KBM-7 (cell line): ENCODE measurements at places on chromosomes 16 and 17.
A peak's percentile ranks its signal among the peaks of the same experiment; 100 is the strongest.

DNA sequence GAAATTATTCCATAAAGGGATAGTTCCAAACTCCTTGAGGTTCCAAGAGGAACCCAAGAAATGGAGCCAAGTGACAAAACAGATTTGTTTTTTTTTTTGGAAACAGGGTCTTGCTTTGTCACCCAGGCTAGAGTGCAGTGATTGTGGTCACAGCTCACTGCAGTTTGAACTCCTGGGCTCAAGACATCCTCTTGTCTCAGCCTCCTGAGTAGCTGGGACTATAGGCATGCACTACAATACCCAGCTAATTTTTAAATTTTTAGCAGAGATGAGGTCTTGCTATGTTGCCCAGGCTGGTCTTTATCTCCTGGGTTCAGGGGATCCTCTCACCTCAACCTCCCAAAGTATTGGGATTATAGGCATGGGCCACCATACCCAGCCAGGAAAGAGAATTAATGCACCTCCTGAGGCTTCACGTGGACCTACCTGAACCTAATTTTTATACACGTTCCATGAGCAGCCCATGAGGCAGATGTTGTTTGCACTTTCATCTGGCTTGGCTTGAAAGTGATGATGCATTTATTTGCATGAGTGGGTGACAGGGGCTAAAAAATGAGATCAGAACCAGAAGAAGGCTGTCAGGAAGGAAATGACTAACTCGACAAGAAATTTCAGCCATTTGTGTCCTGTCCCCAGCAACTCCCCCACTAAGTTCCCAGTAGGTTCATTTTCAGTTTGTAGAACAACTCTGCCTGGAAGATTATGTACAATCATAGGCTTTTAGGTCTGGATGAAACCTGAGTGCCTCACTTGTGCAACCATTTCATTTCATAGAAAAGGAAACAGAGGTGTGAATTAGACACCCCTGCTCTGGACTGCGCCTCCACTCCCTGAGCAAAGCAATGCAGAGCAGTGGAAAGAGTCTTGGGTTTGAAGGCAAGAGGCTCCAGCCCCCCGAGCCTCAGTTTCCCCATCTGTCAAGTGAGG lies 10.3 kb upstream of the IRF8 start:
- DNase-seq, result peak; percentile 63

GRCh38 chr17:29771546-29771945 lies 148.8 kb upstream of the CORO6 start:
- no peak for DNase-seq

- DNase-seq, result no peak
Measured at GRCh38 chr16:76818606-76819181, 372.3 kb upstream of the MON1B start.

DNA sequence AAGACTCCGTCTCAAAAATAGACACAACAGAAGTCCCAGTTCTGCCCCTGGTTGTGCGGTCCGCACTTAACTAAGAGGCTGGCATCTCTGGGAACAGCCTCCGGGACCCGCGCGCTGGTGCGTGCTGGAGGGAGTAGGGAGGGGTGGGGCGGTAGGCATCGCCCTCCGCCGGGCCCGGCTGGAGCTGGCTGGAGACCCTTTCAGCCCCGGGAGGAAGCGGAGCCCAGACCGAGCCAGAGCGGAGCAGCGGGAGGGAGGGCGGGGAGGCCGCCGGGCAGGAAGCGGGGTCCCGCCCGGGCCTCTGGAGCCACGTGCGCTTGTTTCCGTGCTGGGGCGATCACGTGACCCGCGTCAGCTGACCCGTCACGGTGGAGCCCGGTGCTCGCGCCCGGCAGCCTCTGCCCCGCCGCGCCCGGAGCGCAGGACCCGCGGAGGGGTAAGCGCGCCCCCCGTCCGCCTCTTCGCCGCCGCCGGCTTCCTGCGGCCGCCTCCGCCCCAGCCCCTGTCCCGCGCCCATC lies at the start of gene WDR81:
Gene WDR81 (plus strand): TSS at position 354 of the 518 bp plus-strand sequence. CDS start 256 bp downstream, outside the sequence.
- DNase-seq, result peak; percentile 75

DNA sequence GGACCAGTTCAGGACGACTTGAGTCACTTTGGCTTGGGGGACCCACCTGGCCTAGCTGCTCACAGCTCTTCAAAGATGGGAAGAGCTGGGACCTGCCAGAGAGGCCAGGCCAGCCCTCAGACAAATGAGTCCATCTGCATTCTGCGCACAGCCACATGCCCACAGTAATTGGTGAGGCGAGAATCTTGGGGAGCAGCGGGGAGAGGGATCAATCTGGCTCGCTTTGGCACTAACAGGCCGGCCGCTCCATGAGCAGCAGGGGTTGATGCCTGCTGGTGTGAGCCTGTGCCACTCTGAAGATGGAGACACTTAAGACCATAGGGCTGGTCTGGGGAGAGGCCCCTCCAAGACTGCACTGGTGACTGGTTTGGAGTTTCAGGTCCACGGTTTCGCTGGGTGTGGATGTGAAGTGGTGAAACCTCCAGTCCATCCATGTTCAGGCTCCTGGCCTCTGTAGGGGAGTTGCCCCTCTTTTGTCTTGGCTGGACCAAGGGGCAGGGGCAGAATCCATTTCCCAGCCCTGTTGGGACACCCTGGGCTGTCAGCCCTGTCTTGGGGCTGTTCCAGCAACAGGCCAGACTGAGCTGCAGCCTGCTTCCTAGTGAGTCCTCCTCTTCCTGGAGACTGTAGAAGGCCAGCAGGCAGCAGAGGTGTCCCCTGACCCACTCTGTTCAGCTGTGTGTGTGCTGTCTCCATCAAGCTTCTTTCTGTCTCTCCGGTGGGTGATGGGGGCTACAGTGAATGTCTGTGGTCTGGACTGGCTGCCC lies 7.3 kb downstream of the CTRL start:
- DNase-seq, result no peak

DNA sequence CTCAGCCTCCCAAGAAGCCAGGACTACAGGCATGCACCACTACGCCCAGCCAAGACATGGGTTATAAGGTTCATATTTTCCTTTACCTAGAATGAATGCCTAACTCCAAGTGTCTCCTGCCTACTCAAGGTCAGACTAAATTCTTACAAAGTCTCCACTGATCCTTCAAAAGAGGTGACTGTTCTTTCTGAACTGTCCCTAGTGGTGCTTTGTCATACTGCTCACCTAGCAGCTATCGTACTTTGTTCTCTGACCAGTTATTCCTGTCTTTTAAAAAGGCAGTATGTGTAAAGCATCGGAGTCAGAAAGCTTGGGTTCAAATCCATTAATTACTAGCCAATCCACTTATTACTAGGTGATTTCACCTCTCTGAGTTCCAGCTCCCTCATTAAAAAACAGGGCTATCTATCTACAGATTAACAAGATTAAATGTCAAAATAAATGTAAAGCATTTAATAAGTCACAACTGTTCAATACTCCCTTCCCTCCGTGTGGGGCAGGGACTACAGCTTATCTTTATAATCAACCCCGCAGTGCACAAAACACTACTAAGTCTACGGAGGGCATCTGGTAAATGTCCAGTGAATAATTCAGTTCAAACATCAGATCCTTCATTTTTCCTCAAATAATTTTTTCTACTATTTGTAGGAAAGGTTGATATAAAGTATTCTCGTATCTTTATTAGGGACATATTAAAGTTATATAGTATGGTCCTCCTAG lies 20.0 kb upstream of the ITGA2B start:
- DNase-seq, result no peak

GRCh38 chr17:36846410-36847292 lies 90.6 kb upstream of the LHX1 start:
- no peak for DNase-seq

- DNase-seq, result no peak
Measured at GRCh38 chr17:29322363-29322762, 28.4 kb upstream of the NUFIP2 start.

GRCh38 chr16:30096862-30097563 lies 1.0 kb upstream of the YPEL3 start:
- peak; percentile 48 for DNase-seq

GRCh38 chr17:7922269-7922844 lies 6.3 kb upstream of the RNF227 start:
- no peak for DNase-seq

DNA sequence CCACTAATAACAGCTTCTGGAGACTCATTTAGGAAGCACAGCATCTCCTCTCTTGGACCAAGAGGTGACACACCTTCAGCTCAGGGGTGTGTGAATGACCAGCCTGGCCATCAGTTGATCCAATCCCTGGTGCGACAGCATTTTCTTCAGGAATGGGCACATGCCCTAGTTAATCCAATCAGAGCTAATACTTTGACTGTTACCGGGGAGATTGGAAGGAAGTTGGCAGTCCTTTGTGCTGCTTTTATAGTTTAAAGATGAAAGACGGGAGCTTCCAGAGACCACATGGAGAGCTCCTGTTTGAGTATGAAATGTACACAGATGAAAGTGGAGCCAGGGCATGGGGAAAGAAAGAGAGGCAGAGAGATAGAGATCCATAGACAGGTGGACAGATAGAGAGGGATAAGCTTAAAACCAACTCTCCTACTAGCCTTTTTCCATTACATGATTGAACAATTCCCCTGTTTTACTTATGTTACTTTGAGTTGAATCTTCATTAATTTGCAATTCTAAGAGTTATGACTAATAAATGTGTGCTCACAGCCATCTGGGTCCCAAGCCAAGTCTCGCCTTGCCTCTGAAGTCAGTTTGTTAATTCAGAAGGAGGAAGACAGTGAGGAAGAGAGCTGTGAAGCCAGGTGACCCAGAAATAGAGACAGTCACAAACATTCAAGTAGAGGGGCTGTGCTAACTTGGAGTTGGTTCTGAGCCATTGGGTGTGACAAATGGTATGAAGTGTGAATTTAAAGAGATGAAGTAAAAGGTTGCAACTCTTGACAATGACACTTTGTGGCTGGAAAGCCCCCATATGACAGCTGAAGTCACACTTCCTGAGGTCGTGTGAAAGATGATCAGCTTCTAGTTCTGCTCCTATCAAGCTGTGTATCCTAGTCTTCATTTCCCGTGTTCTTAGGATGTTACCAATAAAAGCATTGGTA lies 120.0 kb upstream of the GOT2 start:
- peak; percentile 23 for DNase-seq

DNA sequence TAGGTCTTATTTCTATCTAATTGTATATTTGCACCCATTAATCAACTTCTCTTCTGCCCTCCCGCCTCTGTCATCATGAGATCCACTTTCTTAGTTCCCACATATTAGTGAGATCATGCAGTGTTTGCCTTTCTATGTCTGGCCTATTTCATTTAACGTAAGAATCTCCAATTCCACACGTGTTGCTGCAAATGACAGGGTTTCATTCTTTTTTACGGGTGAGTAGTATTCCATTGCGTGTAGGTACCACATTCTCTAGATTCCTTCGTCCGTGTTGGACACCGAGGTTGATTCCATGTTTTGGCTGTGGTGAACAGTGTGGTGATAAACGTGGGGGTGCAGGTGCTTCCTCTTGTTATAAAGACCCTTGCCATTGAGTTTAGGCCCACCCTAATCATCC lies 64.7 kb upstream of the GSE1 start:
- no peak for DNase-seq

GRCh38 chr17:79721993-79722671 lies 8.6 kb upstream of the ENPP7 start:
- peak; percentile 27 for DNase-seq

DNA sequence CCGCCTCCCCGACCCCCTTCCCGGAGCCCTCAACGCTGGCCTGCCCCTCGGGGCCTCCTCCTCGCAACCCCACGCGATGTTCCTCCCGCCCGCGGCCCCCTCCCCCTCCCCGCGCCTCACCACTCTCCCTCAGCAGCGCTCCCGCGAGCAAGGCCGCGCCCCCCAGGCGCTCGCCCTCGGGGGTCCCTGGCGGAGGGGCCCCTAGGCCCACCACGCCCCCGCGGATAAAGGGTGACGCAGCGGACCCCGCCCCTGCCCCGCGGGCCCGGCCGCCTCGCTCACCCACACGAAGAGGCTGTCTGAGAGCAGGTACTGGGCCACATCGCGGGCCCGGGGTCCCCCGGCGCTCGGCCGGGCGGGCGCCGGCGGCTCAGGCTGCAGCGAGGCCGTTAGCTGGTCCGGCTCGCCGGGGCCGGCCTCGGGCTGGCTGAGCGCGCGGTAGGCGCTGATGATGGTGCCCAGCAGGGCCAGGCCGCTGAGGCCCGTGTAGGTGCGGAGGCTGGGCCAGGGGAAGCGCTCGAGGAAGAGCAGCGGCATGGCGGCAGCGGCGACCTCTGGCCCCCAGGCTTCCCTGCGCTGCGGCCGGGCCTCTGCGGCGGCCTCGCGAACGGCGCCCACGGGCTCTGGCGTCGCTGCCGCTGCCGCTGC lies 430 bp downstream of the AMFR start:
- DNase-seq, result peak; percentile 20

DNA sequence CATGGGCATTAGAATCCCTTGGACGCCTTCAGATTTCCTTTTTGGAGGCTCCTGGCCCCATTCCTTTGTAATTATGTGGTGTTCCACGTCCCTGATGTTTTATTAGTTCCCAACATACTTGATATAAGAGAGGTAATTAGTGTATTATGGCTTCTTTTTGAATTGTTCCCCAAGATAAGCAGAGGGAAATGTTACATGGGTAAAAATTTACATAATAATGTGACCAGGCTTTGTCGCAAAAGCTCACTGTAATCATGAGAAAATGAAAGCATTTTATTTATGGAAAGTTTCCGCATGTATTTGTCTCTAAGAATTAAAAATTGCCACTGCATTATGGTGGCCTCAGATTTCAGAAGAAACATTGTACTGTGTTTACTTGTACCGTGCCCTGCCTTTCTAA lies 177.8 kb downstream of the PRKCA start:
- no peak for DNase-seq

GRCh38 chr16:27383556-27384243 lies 18.3 kb upstream of the IL21R start:
- peak; percentile 95 for DNase-seq

GRCh38 chr16:2610781-2611498 lies 71.4 kb upstream of the KCTD5 start:
- no peak for DNase-seq

DNA sequence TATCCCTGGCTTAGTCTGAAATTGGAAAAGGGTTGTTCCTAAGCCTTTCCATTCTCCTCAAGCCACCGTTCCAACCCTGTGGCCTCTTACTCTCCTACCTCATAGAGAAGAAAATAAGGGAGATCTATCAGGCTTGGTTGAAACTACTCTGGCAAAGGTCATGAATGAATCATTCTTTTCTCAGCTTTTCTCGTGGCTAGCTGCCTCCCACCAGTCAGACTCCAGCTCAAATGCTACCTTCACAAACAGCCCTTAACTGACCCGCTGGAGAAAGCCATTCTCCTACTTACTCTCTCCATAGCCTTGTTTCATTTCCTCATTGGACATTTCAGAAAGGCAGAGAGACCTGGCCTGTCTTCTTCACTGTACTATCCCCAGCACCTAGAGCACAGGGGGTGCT lies 8.9 kb downstream of the MYH10 start:
- no peak for DNase-seq
